ENCODE measurements at places on chromosomes 12 and 14.

GRCh38 chr14:63454863-63455622 is 88.1 kb downstream of the PPP2R5E start:
- no peak for DNase-seq

DNA sequence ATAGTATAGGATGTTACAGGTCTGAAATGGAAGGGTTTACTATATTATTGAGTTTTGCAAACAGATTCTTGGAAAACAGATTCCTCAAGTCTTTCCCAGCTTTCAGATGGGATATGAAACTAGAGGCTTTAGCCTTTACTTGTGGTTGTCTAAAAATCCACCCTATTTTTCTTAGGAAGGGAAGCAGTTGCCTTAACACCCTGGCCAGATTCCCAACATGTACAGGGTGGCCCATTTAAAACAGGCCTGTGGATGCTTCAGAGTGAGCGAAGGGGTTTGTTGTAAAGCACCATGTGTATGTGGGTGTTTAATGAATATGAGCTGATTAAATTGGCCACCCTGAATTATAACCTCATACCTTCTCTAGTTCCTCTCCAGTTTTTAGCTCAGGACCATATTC is 415.9 kb downstream of the ZFP36L1 start:
- no peak for DNase-seq

DNA sequence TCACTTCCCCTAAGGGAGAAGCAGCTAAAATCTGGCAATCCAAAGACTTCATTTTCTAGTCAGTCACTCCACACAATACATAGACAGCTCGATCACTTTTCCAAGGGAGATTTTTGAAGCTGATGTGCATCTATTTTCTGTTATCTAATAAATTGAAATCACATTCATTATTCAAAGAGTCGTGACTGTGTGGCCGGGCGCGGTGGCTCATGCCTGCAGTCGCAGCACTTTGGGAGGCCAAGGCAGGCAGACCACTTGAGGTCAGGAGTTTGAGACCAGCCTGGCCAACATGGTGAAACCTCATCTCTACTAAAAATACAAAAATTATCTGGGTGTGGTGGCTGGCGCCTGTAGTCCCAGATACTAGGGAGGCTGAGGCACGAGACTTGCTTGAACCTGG is 27.1 kb upstream of the PTGR2 start:
- DNase-seq: no peak

DNA sequence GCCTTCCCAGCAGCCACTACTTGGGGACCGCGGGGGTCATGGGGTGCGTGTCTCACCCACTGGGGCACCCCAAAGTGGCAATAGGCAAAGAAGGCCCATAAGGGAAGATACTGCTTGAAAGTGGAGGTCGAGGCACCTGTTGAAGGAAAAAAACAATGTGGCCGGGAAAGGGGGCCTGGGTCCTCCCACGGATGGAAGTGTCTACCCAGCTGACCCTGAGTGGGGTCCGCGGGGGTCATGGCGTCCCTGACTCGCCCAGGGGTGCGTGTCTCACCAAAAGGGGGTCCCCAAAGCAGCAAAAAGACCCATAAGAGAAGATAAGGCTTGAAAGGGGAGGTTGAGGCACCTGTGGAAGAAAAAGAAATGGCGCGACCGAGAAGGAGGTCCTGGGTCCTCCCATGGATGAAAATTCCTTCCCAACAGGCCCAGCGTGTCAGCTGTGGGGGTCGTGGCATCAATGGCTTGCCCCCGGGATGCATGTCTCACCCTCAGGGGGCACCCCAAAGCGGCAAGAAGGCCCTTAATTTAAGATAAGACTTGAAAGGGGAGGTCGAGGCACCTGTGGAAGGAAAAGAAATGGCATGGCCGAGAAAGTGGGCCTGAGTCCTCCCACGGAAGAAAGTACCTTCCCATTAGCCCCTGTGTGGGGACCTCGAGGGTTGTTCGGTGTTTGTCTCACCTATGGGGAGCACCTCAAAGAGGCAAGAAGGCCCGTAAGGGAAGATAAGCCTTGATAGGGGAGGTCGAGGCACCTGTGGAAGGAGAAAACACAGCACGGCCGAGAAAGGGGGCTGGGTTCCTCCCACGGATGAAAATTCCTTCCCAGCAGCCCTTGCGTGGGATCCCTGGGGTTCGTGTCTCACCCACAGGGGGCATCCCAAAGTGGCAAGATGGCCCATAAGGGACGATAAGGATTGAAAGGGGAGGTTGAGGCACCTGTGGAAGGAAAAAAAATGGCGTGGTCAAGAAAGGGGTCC is 266.0 kb downstream of the ALG10 start:
- no peak for DNase-seq

- DNase-seq: no peak
Observed at GRCh38 chr14:96761066-96761465, 36.1 kb upstream of the VRK1 start.

- no peak for DNase-seq
Observed at GRCh38 chr12:128091951-128092382, 175.0 kb upstream of the TMEM132C start.

DNA sequence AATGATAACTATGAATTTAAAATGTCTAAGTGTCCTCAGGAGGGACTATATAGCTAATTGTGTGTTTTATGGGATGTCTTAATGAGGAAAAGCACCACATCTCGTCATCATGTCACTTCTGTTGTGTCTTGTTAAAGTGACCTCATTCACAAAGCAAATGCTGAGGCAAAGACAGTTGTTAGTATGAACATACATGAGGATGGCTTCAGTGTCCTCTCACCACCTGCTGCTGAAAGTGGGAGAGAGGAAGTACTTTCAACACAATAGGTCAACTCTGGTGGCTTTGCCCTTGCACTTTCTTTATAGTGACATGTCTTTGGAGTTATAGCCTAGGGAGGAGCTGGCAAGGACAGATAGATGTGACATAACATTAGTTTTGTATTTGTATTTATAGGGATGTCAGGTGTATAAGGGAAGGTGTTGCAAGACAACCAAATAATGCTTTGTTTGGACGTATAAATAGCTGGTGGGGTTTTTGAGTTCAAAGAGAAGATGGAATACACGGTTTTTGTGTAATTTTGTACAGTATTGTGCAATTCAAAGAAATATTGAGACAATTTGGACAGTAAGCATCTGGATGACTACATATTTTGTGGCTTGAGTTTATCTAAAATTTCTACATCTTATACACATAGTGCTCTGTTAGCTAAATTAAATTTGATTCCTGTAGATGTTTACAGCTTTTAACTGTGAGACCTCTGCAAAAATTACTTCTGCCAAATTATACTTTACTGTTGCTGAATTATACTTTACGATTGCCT is 131.7 kb upstream of the ATP2B1 start:
- DNase-seq: no peak

- DNase-seq: no peak
Observed at GRCh38 chr14:32085845-32086383, 8.8 kb downstream of the ARHGAP5 start.

DNA sequence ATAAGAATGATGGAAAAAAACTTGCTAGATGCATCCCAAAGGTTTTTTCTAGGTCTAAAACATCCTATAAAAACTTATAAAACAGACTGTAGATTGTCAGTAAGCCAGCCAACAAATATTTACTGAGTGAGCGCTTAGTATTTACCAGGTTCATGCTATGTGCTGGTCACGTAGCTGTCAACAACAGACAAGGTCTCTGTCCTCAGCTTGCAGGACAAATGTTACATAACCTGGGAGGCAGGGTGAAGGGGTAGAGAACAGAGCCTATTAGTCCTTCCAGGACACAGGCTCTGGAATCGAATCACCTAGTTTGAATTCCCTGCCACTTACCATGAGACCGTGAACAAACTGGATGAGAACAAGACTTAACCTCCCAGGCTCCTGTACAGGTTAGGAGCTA is 6.4 kb downstream of the NFYB start:
- no peak for DNase-seq

DNA sequence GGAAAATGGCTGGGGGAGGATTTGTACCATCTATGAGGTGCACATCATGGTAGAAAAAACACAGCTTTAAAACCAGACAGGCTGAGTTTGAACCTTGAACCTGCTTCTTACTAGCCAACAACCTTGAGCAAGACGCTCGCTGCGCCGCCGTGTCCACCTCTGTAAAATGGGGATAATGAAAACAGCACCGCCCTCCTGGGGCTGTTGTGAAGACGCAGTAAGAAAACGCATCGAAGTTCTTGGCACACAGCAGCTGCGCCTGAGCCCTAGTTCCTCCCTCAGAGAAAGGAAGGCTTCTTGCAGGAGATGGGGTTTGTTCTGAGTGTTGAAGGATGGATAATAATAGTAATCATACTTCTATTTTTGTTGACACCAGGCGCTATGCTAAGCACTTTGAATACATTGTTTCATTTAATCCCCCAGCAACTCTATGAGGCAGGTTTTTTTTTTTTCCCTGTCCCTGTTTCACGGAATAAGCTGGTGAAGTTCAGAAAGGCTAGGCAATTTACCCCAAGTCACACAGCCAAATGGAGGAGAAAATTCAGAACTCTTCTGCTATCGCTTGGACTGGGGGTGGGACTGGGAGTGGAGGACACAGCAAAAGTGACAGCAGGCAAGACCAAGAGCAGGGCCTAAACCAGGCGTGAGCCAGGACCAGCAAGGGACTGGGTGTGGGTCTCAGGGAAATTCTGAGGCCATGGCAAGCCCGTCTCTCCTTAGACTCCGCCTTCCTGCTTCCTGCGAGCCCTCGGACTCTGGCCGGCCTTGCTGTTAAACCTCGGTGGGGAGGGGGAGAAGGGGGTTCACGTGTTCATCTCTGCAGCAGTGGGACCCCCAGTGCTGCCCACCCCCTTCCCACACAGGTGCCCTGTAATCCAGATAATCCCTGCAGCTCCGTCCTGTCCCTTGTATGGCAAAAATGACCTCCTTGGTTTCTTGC is 97.5 kb downstream of the LRRC74A start:
- no peak for DNase-seq
